ENCODE measurements at places on chromosomes 13 and 19.

- DNase-seq, result peak; percentile 64
These were observed 72.5 kb downstream of the EDNRB start for GRCh38 chr13:77846173-77846572.

DNA sequence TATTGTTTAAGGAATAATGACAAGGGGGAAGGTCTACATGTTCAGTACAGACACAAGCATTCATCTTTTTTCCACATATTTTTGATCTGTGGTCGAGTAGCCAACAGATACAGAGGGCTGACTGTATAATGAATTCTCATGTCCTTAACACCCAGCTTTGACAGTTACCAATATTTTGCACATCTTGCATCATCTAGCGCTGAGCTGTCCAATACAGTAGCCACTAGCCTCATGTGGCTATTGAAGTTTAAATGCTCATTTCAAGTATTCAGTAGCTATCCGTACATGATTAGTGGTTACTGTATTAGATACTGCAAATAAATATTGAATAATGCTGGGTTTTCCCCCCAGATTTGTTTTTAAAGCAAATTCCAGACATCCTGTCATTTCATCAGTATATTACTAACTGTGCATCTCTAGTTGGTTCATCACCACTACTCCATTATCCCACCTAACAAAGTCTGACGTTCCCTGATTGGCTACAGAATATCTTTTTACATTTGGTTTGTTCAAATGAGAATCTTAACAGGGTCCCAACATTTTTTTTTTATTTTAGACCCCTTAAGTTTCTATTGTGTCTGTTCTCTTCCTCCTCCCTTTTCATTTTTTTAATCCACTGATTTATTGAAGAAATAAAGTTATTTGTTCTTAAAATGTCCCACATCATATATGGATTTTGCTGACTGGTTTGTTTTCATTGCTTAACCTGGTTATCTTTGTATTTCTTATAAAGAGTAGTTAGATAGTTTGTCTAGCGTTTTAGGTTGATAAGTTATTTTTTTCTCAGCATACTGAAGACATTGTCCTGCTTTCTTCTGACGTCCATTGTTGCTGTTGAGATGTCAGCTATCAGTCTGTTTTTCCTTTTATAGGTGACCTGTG lies 8.2 kb downstream of the ZNF177 start:
- DNase-seq, result no peak

- peak; percentile 9 for DNase-seq
These were observed 73.9 kb downstream of the TNFRSF19 start for GRCh38 chr13:23644126-23644419.

- DNase-seq, result no peak
These were observed 4.0 kb upstream of the DLEU7 start for GRCh38 chr13:50847501-50847900.

- DNase-seq, result no peak
These were observed 4.0 kb downstream of the CAPN12 start for GRCh38 chr19:38740257-38740592.

DNA sequence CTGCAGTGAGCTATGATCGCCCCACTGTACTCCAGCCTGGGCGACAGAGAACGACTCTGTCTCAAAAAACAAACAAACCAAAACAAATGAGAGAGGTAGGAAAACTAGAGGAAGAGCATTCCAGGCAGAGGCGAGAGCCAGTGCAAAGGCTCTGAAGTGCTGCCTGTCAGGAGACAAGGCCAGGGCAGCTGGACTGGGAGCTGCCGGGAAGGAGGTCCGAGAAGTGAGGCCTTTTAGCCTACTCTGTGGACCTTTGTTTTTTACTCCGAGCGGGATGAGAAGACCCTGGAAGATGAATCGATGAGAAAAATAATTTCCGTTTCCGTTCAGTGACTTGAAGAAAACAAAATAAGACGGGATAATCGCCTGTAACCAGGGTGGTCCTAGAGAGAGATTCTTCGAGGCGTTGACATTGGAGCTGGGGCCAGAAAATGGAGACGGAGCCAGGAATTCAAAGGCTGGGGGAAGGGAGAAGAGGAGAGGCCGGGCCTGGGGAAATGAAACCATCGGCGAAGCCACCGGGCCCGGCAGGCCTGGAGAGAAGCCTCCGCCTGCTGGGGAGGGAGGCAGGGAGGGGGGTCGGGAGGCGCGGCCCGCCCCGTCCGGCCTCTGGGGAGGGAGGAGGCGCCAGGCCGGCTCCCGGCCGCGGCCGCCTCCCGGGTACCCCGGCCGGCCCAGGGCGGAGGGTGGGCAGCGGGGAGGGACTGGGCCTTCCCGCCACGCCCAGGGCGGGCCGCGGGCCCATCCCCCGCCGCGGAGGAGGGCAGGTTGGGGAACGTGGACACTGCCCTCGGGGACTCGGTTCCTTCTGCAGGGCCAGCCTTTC lies 7.8 kb upstream of the SERTAD1 start:
- DNase-seq, result peak; percentile 96
